ENCODE measurements at places on chromosomes 5 and 9.

GRCh38 chr5:82234885-82235284, 43.3 kb downstream of the RPS23 start:
- DNase-seq: no peak

DNA sequence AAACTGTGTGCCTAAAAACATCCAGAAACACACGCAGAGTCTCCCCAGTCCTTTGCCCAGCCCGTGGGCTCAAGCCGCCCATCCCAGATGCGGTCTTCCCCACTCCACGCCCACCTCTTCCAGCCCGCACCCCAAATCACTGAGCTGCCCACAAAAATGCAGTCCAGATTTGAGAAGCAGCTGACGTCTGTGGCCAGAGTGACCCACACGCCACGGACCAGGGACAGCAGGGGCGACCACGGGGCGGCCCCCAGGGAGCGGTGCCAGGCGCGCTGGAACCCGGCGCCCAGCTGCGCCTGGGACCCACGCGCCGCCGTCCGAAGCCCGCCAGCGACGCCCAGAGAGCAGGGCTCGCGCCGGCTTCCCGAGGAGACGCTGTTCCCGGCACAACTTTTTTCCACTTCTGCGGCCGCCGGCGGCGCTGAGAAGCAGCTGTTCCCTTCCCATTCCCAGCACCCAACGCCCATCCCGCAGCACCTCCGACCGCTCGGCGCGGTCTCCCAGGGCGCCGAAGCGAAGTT, 674 bp downstream of the LHFPL2 start:
- DNase-seq: no peak

DNA sequence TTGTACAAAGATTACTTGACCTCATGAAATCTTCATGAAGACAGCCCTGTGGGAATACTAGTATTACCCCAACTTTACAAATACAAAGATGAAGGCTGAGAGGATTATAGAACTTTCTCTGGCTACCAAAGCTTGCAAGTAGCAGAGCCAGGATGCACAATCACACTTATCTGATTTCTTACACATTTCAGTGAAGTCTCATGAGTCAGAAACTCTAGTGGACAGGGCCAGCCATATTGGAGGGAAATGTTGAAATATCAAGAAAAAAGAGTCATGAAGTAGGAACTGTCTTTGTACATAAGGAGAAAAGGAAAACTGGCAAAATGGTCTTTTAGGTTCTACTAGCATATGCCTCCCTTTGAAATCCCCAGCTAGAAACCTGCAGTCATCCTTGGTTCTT, 369.6 kb upstream of the WWC1 start:
- no peak for DNase-seq

GRCh38 chr5:96868603-96869371, 7.5 kb upstream of the ERAP2 start:
- DNase-seq: peak; percentile 61

DNA sequence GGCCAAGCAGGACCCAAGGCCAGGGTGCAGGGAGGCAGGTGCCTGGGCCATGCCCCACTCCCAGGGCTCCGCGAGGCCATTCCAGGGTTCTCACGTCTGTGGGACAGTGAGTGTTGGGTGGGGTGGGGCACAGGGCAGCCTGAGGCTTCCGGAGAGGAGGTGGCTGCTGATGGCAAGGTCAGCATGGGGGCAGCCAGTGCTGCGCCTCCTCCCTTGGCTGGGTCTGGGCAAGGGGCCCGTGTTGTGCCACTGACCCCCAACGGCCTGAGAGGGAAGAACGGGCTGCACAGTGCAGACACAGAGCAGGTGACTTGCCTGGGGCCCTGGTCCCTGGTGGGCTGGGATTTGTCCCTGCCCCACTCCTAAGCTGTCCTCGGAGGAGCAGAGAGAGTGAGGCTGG, 82.1 kb downstream of the RXRA start:
- DNase-seq: no peak

DNA sequence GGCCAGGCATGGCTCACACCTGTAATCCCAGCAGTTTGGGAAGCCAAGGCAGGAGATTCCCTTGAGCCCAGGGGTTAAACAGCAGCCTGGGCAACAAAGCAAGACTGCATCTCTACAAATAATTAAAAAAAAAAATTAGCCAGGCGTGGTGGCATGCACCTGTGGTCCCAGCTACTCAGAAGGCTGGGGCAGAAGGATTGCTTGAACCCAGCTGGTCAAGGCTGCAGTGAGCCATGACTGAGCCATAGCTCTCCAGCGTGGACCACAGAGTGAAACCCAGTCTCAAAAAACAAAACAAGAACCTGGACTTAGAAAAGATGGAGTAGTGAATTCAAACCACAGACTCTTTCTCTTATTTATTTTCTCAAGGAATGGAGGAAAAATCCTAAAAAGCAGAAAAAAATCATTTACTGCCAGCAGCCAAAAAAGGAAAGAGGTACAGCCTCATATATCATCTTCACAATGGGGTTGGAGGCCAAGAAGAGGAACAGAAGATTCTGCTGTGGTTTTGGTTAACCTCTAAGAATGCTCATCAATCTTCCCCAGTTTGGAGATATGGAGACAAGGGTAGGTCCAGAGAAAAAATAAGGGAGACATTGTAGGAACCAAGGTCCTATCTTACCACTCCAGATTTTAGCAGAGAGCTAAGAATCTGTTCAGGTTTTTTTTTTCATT, 40.0 kb upstream of the MYO10 start:
- DNase-seq: no peak

DNA sequence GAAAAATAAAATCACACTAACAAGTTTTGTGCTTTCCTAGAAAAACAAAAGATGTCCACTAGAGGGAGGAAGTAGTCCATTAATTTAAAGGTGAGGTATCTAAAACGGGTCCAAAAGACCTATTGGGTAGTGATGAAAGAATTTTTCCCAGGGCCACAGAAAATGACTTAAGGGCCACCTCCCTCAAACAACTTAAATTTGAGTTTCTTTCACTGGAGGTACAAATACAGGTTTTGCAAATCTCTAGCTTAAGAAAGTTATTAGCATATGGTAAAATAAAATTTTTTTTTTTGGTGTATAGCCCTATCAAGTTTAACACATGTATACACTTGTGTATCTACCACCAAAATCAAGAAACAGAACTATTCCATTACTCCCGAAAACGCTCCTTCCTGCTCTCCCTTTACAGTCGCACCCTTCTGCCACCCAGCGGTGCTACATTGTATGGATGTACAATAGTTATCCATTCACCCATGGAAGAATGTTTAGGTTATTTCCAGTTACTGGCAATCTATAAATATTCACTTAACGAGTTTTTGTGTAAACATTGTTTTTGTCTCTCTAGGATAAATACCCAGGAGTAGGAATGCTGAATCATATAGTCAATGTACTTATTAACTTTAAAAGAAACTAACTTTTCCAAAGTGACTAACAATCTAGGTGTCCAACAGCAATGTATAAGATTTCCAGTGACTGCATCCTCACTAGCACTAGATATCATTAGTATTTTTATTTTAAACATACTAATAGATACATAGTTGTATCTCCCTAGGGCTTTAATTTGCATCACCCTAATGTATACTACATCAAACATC, 21.9 kb downstream of the DEPDC1B start:
- DNase-seq: no peak

DNA sequence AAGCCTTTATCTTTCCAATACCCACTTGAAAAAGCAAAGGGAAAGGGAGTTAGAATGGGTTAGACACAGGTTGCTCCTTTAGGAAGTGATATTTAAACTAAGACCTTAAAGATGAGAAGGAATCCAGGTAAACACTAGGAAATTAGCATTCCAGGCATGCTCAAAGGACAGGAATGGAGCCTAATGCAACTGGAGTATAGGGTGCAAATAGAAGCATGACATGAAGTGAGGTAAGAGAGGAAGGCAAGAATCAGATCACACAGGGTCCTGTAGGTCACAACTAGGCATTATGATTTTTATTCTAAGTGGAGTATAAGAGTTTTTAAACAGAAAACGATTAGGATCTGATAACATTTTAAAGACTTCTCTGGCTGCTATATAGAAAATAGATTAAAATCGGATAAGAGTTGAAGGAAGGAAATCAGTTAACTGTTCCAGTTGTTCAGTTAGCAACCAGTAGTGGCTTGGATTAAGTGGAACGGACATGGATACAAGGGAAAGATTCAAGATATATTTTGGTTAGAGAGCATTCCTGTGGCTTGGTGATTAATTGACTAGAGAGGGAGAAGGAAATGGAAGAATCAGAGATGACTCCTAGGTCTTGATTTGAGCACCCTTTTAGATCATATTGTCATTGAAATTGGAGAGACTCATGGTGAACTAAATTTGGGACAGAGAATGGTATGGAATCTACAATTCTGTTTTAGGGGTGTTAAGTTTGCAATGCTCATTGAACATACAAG, 95.9 kb downstream of the FBXO4 start:
- no peak for DNase-seq

- DNase-seq: no peak
These were observed 3.9 kb upstream of the ISCA1 start for GRCh38 chr9:86286278-86286677.
